ENCODE measurements at places on chromosomes 2 and 18.

- no peak for DNase-seq
Observed at GRCh38 chr2:170949415-170949814, 20.4 kb downstream of the GORASP2 start.

GRCh38 chr2:80519121-80519643, 214.6 kb upstream of the LRRTM1 start:
- DNase-seq: no peak

GRCh38 chr2:28347193-28347592, 45.5 kb upstream of the FOSL2 start:
- no peak for DNase-seq

DNA sequence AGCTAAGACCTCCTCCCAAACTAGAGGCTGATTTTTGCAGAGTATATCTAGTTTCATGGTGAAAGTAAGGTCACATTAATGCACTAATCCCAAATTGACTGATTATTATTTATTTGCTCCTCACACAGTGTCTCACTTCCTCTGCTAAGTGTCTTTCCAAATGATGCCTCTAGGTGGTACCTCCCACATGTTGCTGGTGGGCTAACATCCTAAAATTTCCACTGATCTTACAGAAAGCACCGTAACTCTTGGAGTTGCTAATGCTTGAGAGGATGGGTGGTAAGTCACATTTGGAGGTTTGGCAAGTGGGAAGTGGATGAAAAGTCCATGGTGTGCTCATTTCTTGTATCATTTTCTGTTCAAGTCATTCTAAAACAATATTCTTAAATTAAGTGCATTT, 428.7 kb upstream of the GYPC start:
- DNase-seq: no peak

GRCh38 chr2:184734338-184734737, 136.0 kb downstream of the ZNF804A start:
- DNase-seq: no peak

- DNase-seq: no peak
Observed at GRCh38 chr18:75223687-75224347, 13.2 kb downstream of the TSHZ1 start.

- DNase-seq: no peak
Observed at GRCh38 chr2:238652053-238652770, 195.7 kb upstream of the TWIST2 start.

DNA sequence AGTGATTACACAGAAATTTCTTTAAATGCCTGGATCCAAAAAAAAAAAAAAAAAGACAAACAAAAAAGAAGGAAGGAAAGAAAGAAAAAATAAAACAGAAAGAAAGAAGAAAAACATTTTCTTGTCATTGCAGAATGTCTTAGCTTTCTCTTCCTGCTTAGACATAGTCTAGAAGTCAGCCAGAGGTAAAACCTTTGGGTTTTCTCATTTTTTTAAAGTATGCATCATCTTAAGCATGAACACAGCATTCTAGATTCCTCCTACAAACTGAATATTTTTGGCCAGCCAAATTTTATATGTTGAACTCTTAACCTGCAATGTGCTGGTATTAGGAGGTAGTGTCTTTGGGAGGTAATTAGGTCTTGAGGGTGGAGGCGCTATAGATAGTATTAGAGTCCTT, 243.9 kb downstream of the TRIB2 start:
- DNase-seq: no peak

GRCh38 chr18:33291539-33291938, 149.0 kb downstream of the CCDC178 start:
- DNase-seq: no peak

GRCh38 chr18:26993568-26993967, 128.1 kb upstream of the AQP4 start:
- no peak for DNase-seq

DNA sequence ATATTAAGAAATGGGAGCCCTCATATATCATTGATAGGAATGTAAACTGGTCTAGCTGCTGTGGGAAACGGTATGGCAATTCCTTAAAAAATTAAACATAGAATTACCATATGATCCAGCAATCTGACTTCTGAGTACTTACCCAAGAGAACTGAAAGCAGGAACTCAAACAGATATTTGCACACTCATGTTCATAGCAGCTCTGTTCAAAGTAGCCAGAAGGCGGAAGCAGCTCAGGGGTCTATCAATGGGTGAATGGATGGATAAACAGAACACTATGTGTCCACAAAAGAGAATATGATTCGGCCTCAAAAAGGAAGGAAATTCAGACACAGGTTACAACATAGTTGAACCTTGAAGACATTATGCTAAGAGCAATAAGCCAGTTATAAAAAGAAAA, 135.7 kb upstream of the NDUFV2 start:
- no peak for DNase-seq

DNA sequence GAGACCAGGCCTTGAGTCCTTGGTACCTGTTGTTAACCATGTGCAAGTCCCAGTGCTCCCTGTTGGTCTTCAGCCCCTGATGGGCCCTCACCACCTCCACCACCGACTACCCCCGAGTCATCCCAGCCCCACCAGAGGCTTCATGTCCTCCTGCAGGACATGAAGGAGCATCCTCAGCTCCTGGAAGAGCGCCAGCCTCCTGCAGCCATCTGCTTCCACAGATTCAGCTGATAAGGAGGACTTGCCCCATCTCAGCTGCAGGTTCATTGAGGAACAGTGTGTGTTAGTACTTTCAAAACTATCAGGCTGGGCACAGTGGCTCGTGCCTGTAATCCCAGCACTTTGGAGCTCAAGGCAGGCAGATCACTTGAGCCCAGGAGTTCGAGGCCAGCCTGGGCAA, 151.9 kb downstream of the ATP9B start:
- DNase-seq: no peak

- DNase-seq: no peak
Observed at GRCh38 chr2:27572998-27573429, 9.8 kb upstream of the ZNF512 start.

GRCh38 chr2:196759378-196759706, 40.1 kb downstream of the GTF3C3 start:
- DNase-seq: no peak

DNA sequence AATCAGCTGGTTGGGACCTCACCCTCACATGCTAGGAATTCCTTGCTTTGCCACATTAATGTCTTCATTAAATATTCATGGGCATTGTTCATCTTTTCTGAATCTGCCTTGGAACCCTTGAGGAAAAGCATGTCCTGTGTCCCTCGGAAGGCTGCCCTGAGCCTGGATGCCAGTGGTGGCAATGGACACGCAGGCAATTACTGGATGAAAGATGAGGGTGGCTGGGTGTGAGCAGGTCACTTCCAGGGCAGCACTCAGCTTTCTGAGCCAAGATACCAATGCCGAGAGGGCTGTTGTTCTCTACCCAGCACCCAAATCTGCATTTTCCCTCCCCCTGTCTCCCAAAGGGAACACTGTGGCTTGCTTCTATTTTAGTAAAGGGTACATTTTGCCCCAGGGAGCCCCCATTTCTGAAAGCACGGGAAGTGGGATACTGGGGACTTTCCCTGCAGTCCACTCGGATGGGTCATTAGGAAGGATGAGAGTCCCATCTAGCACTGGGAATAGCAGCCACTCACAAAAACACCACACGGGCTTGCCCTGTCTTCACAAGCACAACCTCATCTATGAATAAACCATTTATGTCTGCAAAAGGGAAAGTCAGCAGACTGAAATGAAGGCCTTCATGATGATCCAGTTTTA, 234.8 kb downstream of the SOX11 start:
- no peak for DNase-seq

- no peak for DNase-seq
Observed at GRCh38 chr2:166127217-166128155, at the start of gene SCN1A. Gene SCN1A (minus strand): TSS chr2:166128020. CDS start chr2:166073621, 54,399 bp downstream.

DNA sequence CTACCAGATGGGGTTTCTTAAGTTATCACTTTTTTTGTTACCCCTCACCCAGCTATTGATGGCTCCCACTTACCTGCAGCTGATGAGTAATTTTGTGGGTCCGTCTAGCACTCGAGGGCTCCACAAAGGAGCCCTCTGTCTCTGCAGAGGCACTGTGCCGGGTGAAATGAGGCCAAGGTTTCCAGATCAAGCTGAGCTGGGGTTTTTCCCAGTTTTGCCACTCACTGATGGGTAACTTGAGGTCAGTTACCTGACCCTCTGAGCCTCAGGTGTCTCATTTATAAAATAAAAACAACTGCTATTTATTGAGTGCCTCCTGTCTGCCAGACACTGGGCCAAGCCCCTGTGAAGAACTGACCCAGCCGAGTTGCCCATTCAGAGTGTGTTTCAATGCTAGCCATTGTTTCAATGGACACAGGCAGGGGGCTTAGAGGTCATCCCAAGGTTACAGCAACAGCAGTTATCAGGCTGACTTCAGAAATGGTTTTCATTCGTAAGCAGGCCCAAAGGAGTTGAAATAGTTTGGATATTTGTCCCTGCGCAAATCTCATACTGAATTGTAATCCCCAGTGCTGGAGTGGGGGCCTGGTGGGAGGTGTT, 192.9 kb downstream of the NCK2 start:
- DNase-seq: no peak

DNA sequence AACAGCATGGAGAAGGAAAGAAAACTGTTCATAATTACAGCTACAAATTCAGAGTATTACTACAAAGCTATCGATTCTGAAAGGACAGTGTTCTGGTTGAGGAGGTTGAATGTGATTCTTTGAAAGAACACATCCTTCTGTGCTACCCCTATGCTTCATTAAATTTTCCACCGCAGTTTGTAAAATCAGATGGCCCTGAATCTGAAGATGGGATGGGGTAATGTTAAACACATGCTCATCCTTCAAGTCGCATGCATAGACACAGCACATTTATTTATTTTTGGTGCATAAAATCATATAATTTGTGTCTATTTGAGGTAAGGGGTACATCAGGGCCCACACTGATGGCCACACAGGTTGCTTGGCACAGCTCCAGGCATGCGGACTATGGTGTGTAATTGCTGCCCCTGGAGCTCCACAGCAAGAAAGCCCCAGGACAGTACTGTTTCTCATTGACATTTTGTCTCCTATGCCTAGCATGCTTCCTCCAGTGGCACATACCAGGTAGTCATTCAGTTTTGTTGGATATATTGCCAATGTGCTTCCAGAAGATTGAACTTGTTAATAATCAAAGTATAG, 238.8 kb upstream of the TANK start:
- DNase-seq: no peak

DNA sequence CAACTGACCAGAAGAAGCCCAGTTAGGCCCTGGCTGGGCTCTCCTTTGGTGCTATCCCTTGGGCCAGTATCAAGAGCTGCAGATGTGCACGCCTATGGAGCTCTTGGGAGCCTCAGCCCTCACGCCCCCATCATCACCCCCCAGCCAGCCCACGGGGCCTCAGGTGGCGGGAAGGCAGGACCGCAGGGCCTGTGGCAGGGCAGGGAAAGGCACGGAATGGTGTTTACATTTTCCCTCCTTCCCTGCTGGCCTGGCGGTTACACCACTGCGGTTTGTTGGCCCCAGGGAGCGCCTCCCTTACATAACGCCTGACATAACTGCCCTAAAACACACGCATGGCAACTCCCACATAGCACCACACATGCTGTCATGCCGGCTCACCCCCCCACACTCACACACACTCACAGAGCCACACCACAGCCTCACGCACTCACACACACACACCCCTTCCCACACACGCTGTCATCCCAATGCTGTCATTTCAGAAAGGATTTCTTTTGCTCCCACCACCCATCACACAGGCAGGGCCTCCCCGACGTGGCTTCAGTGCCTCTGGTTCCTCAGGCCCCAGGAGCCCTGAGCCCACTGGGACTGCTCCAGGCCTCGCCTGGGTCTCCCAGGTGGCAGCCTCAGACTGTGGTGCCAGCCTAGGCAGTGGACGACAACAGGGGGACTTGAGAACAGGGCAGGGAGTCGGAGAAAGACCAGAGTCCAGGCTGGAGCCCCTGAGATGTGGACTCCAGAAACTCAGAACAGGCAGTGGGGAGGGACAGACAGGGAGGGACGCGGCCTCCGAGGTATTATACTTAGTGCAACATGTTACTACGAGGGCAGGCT, 15.7 kb downstream of the ZFP36L2 start:
- no peak for DNase-seq

GRCh38 chr2:31254237-31255203, 20.6 kb downstream of the EHD3 start:
- DNase-seq: no peak

GRCh38 chr18:77112747-77113092, 19.9 kb downstream of the MBP start:
- no peak for DNase-seq
